ENCODE measurements at places on chromosomes 5 and 9.
A peak's percentile ranks its signal among the peaks of the same experiment; 100 is the strongest.

DNA sequence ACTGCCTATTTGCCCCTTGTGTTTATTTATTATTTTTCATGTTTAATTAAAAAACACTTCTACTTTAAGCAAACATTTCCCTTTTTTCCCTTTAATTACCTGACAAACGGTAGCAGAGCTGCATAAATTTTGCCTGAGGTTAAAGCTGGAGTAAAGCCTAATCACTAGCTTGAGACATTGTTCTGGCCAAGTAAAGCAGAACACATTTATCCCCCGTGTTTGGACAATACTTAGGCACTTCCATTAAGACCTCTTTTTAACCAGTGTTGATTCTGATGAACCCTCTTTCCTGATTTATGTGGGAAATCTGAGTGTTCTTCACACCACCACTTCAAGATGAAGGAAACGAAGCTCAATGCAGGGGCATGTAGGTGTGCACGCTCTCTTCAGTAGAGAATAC, 54.5 kb downstream of the BNC2 start:
- no peak for DNase-seq

DNA sequence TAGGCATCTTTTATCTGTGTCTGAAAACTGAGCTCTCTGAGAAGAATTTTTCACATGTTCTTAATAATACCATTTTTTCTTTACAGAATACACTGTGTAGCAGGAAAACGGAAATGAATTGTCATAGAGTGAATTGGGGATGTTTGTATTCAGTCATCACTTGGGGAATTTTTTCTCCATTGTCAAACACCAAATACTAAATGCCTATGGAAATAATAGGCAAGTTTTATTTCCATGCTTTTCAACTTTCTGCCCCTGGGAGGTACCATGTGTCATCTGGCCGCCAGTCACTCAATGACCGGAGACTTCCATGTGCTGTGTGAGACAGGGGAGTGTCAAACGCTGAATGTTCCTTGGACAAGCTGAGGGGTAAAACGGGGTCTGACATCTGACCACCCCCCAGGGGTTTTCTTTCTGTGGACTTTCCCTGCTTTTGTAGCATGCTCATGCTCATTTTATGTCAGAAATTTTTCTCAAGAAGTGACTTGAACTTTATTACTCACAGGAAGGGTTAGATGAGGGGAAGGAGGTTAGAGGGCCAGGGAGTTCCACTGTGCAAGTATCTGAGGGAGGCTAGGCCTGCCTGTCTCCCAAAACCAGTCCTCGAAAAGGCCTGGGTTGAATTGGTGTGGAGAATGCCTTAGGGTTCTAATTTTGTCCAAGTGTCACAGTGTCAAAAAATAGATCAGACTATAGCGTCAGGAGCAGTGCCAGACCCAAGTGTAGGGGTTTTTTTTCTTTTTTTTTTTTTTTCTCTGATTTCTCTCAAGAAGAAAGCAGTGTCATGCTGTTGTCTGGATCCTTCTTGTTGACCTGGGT, 438.6 kb downstream of the AGTPBP1 start:
- DNase-seq = no peak

GRCh38 chr9:71446473-71447411, 321.6 kb downstream of the CEMIP2 start:
- DNase-seq = peak; percentile 65

GRCh38 chr5:79973511-79973910, 17.6 kb downstream of the MTX3 start:
- DNase-seq = no peak

GRCh38 chr5:32138839-32139493, 35.2 kb downstream of the GOLPH3 start:
- DNase-seq = no peak

GRCh38 chr9:121071756-121072421, 2.9 kb upstream of the CNTRL start:
- no peak for DNase-seq

GRCh38 chr5:81226949-81227348, 6.2 kb upstream of the CKMT2 start:
- DNase-seq = no peak

- no peak for DNase-seq
These were observed 59.2 kb upstream of the STK32A start for GRCh38 chr5:147175516-147176097.

- no peak for DNase-seq
These were observed 1.4 kb downstream of the IL11RA start for GRCh38 chr9:34653151-34654072.
